ENCODE measurements at places on chromosomes 4 and X.

- DNase-seq = no peak
Observed at GRCh38 chrX:31038575-31039326, 33.1 kb downstream of the FTHL17 start.

GRCh38 chr4:16082041-16082425 lies 1.8 kb downstream of the PROM1 start:
- DNase-seq = no peak

GRCh38 chr4:8830056-8830455 lies 41.6 kb downstream of the HMX1 start:
- no peak for DNase-seq

DNA sequence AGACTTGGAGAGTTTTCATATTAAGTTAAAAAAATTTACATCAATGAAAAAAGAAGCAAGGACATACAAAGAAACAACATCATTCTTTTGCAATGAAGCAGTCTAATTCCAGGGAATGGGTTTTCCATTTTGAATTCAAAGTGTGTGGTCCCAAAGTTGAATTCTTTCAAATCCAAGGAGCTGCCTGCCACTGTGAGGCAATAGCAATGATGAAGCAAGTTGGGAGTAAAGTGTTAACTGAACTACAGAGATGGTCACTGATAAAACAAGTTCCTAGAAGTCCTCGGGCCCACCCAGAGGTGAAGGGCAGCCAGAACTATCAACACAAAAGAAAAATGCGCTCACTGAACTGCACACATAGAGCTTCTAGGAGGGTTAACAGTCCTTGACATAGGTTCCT lies 115.9 kb downstream of the RAB28 start:
- DNase-seq = no peak

GRCh38 chrX:128883650-128884049 lies 639.6 kb downstream of the SMARCA1 start:
- DNase-seq = no peak

GRCh38 chr4:8709729-8710360 lies 117.3 kb downstream of the CPZ start:
- no peak for DNase-seq

GRCh38 chr4:45007508-45007907 lies 281.2 kb upstream of the GNPDA2 start:
- DNase-seq = no peak

GRCh38 chr4:164771088-164771487 lies 17.2 kb downstream of the SMIM31 start:
- DNase-seq = no peak

GRCh38 chrX:106613277-106613676 lies 1.5 kb downstream of the RADX start:
- DNase-seq = no peak

GRCh38 chr4:8542776-8543525 lies 37.2 kb upstream of the GPR78 start:
- no peak for DNase-seq

DNA sequence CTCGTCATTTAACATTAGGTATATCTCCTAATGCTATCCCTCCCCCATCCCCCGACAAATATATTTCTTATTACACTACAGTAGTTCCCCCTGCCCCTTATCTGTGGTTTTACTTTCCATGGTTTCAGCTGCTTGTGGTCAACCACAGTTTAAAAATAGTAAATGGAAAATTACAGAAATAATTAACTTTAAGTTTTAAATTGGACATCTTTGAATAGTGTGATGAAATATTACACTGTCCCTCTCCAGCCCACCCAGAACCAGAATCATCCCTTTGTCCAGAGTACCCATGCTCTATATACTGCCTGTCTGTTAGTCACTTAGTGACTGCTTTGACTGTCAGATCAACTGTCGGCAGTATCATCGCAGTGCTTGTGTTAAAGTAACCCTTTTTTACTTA lies 47.4 kb upstream of the VEGFC start:
- no peak for DNase-seq

- DNase-seq = no peak
Observed at GRCh38 chrX:79161655-79162054, 17.2 kb downstream of the GPR174 start.

DNA sequence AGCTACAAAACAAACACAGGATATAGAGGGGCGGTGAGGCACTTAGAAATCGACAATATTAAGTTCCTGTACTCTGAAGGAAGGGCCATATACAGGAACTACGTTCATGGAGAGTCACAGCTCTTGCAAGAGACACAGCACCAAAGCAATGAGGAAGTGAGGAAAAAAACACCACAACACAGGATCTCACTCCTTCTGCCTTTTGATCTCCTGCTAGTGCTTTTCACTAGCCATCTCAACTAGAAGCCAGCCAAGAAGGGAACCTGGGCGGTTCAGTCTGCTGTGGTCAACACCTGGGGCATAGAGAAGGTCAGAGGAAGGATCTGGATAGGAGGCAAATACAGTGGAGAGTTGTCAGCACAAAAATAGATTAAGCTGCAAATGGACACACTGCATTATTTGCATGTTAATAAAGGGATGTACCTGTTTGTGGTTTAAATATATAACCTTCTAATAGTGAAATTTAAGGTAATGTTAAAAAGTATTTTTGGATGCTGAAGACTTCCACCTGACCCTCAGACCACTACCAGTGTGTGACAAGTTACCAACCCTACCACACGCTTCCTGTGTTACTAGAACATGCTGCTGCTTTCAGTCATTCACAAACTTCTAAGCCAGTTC lies 104.6 kb downstream of the DTHD1 start:
- no peak for DNase-seq

DNA sequence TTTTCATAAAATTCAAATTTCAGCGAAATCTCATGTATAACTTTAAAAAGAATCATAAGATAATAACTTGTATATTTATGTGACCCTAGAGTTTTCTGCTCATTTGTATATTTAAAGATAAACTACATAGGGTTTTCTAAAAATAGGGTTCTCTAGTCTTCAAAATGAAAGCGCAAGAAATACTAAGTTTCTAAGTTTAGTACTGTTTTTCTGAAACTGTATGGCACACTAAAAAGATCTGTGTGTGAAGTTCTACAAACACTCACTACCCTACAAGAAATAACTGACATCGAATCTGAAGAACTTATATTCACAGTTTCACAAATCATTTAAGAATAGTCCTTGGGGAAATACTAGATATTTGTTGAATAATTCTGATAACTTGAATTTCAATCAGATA lies 38.7 kb upstream of the NDST4 start:
- no peak for DNase-seq

- DNase-seq = no peak
Observed at GRCh38 chr4:54668014-54668611, 10.4 kb downstream of the KIT start.

- DNase-seq = no peak
Observed at GRCh38 chrX:44178274-44179053, 165.0 kb downstream of the EFHC2 start.

DNA sequence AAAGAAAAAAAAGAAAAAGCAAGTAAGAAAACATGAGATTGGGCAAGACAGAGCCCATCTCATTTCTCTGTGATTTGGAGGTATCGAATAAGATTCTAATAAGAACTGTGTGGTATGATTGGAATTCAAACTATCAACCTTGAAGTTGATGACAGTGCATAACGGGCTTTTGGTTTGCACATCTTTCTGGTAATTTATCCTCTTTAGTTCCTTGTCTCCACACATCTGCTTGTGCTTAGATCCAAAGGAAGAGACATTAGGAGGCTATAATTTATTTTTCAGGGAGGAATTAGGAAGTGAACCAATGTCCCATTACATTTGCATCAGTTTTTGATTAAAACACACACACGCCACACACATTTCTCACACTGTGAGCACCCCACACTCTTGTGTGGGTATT lies 149.9 kb downstream of the ARSF start:
- DNase-seq = no peak

- no peak for DNase-seq
Observed at GRCh38 chrX:134371133-134371532, 88.8 kb upstream of the HPRT1 start.

DNA sequence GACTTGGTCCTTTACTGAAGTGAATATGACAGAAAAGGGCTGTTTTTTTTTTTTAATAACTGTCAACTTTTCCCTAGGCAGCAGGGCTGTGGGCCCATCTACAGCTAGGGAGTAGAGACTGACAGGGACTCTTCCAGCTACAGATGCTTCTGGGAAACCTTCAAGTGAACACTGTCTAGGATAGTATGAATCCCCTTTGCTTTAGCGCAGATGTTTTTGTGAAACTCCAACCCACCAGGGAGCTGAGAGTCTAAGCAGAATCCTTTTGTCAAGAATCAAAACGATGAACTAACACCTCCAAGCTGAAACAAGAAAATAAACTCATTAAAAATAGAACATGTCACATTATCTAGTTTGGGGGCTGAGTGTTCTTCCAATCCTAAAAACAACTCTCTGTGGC lies 219.7 kb upstream of the FGF13 start:
- DNase-seq = no peak

GRCh38 chrX:3290561-3290960 lies 55.9 kb downstream of the MXRA5 start:
- no peak for DNase-seq

DNA sequence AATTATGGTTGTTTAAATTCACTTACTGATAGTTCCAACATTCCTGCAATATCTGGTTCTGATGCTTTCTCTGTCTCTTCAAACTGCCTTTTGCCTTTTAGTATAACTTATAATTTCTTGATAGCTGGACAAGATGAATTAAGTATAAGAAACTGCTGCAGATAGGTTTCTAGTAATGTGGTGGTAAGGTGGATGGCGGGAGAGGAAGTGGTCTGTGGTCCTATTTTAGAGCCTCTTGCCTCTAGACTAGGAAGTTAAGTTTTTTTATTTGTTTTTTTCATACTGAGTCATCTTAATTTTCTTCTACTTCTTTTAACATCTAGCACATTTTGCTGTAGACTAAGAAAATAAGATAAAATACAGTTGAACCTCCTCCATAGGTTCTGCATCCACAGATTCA lies 310.0 kb downstream of the SLITRK2 start:
- no peak for DNase-seq

GRCh38 chrX:13248867-13249486 lies 70.9 kb downstream of the ATXN3L start:
- DNase-seq = no peak

GRCh38 chr4:184328022-184328736 lies 110.5 kb upstream of the ENPP6 start:
- DNase-seq = no peak

GRCh38 chr4:142098900-142099545 lies 462.6 kb downstream of the IL15 start:
- no peak for DNase-seq

- DNase-seq = no peak
Observed at GRCh38 chr4:78543424-78544125, 8.0 kb upstream of the ANXA3 start.

DNA sequence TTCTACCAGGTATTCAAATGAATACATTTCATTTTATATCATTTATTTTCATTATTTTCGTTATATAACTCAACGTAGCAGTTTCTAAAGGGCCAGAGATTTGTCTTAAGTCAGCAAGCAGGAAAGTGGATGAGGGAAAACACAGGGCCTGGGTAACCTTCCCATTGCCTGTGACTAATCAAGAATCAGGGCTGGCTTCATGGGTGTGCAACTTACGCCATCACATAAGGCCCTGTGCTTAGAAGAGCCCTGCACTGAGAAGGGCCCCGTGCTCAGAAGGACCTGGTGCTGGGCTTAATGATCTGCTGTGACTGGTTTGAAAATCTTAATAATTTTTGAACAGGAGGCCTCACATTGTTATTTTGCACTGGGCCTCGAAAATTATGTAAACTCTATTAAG lies 65.4 kb upstream of the FAM9C start:
- DNase-seq = no peak

DNA sequence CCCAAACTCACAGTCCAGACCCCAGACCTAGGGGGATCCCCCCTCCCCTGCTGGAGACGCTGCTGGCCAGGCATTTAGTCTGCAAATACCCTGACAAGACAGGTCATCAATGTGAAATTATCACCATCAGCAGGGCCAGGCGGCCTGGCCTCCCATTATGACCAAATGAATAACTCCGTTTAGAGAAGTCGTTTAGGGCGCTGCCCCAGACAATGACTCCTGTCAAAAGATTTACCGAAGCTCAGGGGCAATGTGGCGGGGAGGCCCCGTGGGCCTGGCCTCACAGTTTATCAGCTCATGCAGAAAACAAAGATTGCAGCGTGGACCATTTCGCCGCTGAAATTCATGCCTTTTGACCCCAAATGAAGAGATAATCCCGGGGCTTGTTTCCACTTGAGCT lies 76.5 kb downstream of the HMX1 start:
- no peak for DNase-seq

DNA sequence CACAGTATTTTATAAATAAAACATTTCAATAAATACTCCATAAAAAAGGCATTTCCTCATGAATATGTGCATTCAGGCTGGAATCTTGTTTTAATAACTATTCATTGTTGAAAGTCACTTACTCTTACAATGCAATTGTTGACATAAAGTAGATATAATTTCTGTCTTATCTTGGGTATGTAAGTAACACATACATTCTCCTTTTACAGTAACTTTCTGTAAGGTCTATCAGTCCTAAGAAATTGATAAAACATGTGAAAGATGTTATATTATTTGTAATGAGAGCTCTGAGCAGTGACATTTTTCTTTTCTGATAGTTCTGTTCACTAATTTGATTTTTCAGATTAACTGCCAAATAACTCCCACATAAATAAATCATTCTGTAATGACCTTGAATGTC lies 1249.2 kb downstream of the STIM2 start:
- DNase-seq = no peak

- no peak for DNase-seq
Observed at GRCh38 chr4:77342170-77342810, 185.3 kb downstream of the CCNG2 start.

DNA sequence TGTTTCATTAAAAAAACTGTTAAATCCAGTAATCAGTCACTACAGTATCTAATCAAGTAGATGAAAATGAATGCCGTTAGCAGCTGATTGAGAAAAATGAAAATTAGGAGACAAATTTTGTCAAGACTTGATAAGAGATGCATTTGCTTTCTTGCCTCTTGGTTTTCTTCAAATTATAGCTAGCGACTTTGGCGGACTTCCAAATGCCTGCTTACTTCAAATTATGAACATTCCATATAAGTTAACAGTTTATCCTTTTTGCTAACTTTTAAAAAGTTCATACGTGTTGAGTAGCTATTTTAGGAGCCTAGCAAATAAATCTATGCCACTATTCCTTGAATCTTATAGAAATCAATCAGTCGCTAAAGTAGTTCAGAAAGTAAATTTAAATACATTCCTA lies 58.8 kb downstream of the PPP4R3C start:
- no peak for DNase-seq

DNA sequence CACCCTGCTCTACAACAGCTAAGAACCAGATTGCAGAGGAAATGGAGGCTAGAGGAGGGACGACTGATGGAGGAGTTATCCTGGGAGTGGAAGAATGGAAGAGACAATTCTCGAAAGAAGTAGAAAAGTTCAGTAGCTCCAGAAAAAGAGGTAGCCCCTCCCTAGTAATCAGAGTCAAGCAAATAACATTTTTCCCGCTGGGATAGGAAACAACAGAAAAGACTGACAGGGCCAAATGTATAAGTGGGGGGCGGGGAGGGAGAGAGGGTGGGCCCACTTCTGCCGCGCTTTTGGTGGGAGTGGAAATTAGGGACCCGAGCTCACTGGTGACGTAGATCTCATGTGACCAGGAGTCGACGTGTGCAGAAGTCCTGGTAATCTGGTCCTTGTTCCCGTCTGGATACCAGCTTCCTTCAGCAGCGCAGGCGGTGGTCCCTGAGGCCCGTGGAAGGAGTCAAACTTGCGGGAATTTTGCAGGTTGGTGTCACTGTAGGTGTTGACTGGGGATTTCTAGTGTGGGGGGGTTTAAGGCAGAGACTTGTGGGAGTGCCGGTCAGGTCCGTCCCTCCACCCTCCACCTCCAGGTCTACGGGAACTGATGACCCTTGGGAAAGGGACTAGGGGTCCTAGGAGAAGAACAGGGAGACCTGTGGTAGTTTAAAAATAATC lies at the start of gene TCEAL9:
Gene TCEAL9, plus strand, starts transcription at position 377 of the 669 bp plus-strand sequence. CDS start 1,179 bp downstream, outside the sequence.
- DNase-seq = no peak

GRCh38 chr4:181661923-181662322 lies 581.3 kb upstream of the TENM3 start:
- DNase-seq = no peak
